ENCODE measurements at places on chromosomes 13 and 19.
A peak's percentile ranks its signal among the peaks of the same experiment; 100 is the strongest.

GRCh38 chr19:48724796-48725753, 5.5 kb upstream of the MAMSTR start:
- DNase-seq, result peak; percentile 88

GRCh38 chr13:112614835-112615234, 26.9 kb upstream of the TUBGCP3 start:
- DNase-seq, result no peak

- DNase-seq, result no peak
These were observed 313.7 kb upstream of the ATXN8OS start for GRCh38 chr13:69793783-69794453.

- no peak for DNase-seq
These were observed 432.5 kb downstream of the FGF9 start for GRCh38 chr13:22103046-22104027.

GRCh38 chr19:30662211-30662861, 290.2 kb downstream of the ZNF536 start:
- no peak for DNase-seq

- DNase-seq, result no peak
These were observed 27.9 kb downstream of the PAN3 start for GRCh38 chr13:28166257-28166656.

- no peak for DNase-seq
These were observed 24.3 kb upstream of the SHFL start for GRCh38 chr19:10061717-10062310.

GRCh38 chr19:31448221-31448657, 99.0 kb upstream of the TSHZ3 start:
- peak; percentile 84 for DNase-seq

Measured in left hindlimb (tissue), 1 donor.